ENCODE measurements at places on chromosomes 1 and 21.
A peak's percentile ranks its signal among the peaks of the same experiment; 100 is the strongest.

DNA sequence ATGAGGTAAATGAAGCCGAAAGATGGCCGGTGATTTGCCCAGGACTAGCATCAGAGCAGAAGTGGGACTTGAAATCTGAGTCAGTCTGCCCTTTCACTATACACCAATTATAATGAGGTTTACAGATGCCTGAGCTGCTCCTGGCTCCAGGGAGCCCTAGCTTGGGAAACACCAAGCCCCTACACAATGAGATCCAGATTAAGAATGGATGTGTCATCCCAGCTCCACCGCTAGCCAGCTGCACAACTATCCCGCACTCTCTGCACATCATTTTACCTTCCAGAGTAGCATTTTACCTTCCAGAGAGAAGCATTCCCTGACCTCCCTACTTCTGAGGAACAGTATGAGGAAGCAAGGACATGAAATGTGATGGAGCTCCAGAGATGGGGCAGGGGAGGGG, 27.0 kb downstream of the SERTAD4 start:
- no peak for DNase-seq

GRCh38 chr1:246214708-246215509, 292.2 kb downstream of the SMYD3 start:
- DNase-seq, result no peak

DNA sequence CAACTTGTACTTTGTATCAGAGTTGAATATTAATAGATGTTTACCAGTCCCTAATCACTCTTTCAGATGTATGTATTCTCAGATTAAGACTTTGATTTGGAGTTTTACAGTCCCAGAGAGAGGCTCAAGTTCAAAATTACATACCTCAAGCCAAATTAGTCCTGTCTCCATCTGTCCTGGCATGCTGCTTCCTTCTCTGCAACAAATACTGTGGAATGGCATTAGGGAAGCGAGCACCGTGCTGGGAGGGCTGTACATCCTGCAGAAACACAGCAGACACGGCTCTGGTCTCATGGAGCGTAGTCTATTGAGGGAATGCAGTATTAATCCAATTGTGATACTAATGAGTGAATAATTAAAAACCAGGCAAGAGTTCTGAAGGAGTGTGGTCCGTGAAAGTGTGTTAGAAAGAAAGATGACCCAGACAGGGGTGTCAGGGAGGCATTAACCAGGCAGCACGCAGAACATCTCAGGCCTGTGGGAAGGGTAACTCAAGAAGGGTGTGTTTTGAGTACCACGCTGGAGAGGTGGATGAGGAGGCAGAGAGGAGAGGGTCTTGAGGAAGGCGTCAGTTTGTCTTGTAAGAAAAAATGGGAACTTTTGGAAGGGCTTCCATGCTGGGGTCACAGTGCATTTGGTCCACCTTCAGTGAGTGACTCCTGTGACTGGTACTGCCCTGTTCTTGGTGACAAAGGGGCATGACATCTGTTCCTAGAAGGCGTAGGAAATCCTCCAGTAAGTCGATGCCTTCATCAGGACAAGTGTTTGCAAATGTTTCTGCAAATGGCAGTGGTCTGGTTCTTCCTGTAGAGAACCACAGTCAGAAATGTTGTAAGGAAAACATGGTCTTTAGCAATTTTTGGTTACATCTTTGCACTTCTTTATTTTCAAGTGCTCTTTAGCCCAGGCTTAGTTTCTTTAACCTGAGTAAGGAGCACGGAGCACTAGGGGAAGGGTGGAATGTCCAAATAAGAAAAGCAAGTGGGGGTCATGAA, 1.6 kb downstream of the RAB4A start:
- DNase-seq, result no peak

DNA sequence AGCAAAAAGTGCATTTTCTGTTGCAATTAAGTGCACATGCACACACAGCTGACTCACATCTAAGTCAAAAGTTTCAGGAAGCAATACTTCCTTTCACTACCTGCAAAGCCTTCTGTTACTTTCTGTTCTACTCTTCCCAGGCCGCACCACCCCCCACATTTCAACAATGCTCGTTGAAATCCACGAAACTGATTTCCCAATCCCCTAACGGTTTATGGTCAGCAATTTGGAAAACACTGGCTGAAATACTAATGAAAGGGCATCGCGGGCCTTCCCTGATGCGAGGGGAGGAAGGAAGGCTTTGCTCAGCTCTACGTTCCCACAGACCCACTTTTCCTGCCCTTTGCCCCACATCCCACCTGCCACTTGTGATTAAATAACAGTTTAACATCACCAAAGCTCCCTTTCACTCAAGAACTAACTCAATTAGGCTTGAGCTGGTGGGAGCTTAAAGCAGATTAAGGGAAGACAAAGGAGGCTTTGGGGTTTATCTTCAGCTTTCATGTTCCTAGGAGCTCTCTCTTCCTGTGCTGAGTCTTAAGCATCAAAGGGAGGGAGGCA, 243.2 kb upstream of the RAB4A start:
- no peak for DNase-seq

GRCh38 chr1:15869413-15869812, 21.9 kb downstream of the SPEN start:
- DNase-seq, result no peak

GRCh38 chr1:30684881-30685795, 38.2 kb downstream of the MATN1 start:
- peak; percentile 60 for DNase-seq

- DNase-seq, result no peak
These were observed 279.5 kb upstream of the NR5A2 start for GRCh38 chr1:199747984-199748383.

GRCh38 chr1:58406301-58407071, 140.0 kb downstream of the OMA1 start:
- DNase-seq, result no peak

DNA sequence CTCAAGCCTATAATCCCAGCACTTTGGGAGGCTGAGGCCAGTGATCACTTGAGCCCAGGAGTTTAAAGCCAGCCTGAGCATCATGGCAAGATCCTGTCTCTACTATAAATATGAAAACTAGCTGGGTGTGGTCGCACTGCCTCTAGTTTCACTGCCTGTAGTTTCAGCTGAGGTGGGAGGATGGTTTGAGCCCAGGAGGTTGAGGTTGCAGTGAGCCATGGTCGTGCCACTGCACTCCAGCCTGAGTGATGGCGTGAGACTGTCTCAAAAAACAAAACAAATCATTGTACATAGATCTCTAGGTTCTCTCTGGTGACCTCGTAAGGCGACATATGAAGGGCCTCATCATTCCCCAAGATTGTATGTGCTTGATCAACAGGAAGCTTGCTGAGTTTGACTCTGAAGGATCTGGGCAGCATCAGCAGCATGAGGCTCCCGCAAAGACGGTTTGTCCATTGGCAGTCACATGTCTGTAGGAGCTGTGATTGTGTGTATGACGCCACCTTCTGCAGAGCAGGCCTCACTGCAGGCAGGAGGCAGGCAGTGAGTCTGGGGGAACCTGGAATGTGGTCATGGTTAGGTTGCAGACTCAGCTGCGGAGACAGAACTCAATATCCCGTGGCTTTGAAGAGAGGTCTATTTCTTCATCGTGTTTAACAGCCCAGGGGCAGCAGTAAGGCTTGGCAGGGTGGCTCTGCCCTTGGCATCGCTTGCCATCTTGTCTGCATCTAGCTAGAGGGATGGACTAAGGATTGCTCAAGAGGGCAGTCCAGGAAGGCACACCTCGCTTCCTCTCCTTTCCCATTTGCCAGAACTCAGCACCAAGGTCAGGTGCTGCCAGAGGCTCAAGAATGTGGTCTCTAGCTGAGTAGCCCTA, 14.0 kb downstream of the ATP5PO start:
- peak; percentile 15 for DNase-seq

- no peak for DNase-seq
These were observed 39.5 kb upstream of the FAM20B start for GRCh38 chr1:178986204-178986603.

- no peak for DNase-seq
These were observed 613.5 kb downstream of the MATN1 start for GRCh38 chr1:30109853-30110252.

- no peak for DNase-seq
These were observed 9.3 kb downstream of the ZNF281 start for GRCh38 chr1:200400556-200400955.

- no peak for DNase-seq
These were observed 11.3 kb downstream of the GNPAT start for GRCh38 chr1:231252336-231252735.

- DNase-seq, result no peak
These were observed 16.8 kb downstream of the DHX9 start for GRCh38 chr1:182855911-182856310.

DNA sequence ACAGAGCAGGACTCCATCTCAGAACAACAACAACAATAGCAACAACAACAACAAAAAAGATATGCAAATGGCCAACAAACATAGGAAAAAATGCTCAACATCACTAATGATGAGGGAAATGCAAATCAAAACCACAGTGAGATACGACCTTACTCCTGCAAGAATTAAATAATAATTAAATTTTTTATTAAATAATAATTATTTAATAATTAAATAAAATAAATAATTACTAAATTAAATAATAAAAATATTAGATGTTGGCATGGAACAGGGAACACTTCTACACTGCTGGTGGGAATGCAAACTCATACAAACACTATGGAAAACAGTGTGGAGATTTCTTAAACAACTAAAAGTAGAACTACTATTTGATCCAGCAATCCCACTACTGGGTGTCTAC, 1022.3 kb upstream of the B3GALT2 start:
- no peak for DNase-seq

DNA sequence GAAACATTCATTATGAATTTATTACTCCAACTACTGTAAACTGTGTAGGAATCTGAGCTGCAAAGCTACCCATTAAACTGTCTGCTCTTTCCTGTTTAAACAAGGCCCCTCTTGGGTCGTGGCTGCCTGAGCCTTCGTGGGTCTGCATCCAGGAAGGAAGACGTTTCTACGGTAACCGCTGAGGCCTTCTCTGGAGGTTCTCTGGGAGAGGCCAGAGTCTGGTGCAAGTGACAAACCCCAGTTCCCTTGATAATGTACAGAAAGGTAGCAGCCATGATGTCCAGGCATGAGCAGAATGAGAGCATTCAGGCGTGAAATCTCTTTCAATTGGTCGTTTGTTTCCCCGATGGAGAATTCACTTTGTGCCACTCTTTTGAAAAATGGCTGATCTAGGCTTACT, 350.2 kb downstream of the PLPP3 start:
- DNase-seq, result no peak

DNA sequence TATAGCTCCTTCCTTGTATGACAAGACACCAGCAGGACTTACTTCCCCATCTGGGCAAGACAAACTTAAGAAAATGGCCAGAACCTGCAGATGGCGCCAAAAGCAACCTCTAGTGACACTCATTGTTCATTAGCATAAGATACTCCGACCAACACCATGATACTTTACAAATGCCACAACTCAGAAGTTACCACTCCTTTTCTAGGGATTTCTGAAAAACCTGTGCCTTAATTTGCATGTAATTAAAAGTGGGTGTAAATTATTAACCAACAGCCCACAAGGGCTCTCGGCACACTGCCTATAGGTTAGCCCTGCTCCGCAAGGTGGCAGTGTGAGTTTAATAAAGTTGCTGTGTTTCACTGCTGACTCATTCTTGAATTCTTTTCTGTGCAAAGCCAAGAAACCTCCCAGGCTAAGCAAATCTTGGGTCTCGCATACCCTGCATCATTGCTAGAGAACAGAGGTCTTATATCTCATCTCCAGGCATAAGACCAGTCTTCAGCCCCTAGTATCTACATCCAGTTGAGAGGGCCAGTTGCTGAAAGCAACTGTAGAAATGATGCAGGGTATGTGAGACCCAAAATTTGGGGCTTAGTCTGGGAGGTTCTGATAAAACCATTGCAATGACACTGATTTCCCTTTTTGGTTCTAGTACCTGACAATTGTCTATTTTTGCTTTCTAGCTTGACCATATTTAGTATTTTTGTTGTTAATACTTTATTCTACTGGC, 86.4 kb downstream of the FAF1 start:
- DNase-seq, result no peak

DNA sequence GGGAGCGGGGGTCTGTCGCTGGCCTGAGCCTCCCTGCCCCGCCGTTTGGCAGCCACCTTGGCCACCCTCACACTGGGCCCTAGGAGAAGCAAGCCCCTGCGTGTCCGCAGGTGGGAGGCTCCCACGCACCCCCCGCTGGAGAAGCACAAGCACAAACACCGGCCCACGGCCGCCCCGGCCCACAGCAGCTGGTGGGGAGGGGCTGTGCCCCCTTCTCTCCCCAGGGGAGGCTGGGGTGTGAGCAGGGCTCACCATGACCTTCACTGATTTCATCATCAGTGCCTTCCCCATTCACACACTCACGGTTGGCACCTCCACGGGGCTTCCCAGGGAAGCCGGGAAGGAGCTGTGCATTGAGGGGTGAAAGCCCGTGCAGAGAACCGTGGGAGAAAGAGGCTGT, 7.9 kb downstream of the AGRN start:
- no peak for DNase-seq

- no peak for DNase-seq
These were observed 76.2 kb downstream of the BRINP2 start for GRCh38 chr1:177246710-177247580.

GRCh38 chr1:23611601-23612327, 52.5 kb upstream of the ID3 start:
- DNase-seq, result no peak

DNA sequence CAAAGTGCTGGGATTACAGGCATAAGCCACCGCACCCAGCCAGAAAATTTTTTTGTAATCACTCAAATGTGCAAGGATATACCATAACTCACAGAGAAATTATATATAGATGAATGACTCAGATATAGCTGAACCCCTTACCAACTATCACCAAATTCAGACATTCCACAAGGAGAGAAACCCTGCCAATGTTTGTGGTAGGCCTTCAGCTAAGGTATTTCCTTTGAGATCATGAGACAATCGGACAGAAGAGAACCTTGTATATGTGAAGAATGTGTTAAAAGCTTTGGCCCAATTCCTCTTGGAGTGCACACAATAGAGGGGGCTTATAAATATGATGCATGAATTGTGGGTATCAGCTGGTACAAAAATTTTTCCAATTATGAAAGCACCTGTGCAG, 50.7 kb downstream of the ZNF684 start:
- DNase-seq, result no peak

GRCh38 chr1:201703621-201704438, 125.1 kb upstream of the IPO9 start:
- DNase-seq, result peak; percentile 87

DNA sequence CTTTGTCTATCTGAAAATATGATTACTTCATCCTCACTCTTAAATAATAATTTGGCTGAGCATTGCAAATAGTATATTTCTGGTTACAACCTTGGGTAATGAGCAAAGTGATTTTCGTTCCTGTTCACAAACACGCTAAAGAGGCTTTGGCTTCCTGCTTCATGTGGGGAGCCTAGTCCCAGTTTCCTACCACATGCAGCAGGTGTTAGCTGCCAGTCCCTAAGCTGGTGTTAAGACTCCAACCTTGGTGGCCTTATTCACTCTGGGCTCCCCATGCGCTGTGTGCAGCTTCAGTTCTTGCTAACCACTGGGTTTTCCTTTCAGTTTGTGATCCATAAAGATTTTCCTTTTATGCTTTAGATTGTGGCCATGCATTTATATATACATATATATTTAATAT, 56.7 kb upstream of the BARHL2 start:
- no peak for DNase-seq

All from NCI-H1092 treated with DMSO at 0.1 percent for 48 hours (cell line).